ENCODE measurements at places on chromosomes 3 and 15.

GRCh38 chr15:80036071-80036470 lies 23.4 kb upstream of the ZFAND6 start:
- peak; percentile 41 for DNase-seq

DNA sequence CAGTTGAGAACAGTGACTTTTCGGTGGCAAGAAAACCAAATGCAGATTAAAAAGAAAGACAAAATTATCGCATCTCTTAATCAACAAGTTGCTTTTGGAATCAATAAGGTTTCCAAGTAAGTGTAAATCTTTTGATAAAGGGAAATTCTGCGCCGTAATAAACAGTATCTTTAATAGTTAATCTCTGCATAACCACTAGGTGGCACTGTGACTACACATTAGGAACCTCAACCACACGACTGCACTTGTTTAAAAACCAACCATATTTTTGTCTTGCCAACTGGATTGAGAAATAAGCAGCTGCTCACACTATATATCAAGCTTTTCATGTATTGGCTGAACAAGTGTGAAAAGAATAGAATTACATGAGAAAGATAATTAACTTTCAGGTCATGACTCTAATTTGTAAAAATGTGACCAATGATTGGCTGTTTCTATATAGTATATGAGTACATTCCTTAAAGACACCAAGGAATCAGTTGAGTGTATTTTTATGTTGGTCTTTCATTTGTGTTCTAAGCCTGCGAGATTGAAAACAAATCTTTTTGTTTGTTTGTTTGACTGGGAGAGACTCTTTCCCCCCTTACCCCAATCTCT lies 72.7 kb downstream of the DZIP3 start:
- DNase-seq: peak; percentile 78

DNA sequence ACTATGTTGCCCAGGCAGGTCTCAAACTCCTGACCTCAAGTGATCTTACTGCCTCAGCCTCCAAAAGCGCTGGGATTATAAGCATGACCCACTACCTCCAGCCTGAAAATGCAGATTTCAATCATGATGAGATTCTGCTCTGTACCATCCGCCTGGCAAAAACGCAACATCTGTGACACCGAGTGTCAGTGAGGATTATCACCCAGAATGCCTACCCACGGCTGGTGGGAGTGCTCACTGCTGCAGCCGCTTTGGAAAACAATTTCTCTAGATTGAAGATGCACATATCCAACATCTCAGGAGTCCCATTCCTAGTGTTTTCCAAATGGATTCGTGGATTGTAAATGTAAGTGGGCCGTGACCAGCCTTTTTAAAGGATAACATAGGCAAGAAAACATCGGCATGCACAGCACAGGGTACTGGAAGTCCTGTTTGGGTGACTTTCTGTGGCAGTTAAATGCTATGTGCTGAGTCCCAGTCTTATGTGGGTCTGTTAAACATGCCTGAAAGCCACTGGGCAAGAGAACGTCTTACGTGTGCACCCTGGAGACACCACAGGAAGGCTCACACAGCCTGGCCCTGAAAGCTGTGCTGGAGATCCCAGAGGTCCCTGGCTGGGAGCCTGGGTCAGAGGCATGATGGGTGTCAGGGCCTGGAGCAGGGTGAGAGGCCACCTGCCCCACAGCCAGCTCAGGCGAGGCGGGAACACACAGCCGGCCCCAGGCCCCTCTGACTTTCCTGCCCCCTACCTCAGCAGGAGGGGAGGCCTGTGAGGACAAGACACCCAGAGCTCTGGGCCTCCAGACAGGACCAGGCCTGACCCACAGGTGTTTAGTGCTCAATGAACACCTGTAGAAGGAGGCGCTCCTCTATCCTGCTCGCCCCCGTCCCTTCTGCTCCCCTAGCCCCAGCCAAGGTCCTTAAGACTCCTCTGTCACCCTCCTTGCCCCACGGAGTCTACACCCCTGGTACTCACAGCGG lies 918 bp downstream of the PRSS50 start:
- no peak for DNase-seq

DNA sequence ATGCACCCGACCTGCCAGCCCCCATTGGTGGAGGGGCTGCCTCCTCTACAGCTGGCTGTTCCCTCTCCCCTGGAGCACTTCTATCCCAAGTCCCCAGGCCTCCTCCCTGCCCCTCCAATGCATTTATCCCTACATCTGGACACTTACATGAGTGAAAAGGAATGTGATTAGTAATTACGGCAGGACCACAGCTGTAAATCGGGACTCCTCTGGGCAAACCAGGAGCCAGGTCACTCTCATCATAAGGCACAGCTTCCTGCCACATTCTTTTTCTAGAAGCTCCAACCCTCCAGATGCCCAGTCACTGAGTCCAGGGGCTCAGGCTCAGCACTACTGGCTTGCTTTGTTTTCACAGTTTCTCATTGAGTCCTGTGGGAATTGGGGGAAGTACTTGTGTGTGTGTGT lies 54.3 kb downstream of the IL20RB start:
- DNase-seq: no peak

DNA sequence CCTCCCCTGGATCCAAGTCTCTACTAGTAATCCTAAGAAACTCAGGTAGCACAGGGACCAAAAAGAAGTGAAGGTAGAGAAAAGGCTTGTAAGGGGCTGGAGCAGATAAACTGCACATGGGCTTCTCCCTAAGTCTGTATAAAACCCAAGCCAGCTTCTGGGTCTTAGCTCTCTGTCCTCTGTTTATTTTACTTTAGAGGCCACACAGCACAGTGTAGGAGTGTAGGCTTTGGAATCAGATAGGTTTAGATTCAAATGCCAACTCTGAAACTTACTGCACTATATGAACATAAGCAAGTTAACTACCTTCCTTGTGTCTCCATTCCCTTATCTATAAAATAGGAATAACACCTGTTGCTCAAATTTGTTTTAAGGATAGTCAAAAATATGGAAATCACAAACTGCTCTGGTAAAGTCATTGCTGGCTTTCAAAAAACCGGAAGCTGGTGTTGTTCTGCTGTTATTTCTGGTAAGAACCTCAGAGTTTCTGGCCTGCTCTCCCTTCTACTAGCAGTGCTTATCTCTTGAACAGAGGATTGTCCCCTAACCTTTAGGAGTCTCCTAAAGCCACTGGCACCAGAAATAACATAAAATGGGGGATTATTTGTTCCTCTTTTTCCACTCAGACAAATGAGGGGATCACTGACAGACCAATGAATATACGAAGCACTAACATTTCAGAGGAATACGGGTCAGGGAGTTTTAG lies 33.8 kb downstream of the PIK3R4 start:
- DNase-seq: no peak

DNA sequence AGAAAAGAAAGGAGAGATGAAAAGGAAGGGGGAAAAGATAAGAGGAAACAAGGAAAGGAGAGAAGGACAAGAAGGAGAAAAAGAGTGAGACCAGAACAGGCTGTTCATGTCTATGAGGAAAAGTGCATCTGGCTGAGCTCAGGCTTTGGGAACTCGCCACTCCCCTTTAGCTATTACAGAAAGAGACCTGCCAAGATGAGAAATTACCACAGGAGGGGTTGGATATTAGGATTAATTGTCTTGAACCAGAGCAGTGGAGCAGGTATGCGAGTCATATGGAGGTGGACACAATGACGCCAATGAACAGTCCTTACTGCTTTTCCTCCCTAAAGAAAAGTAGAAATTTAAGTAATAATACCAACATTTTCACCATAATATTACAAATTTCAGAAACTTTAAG lies 577.0 kb upstream of the ARRDC4 start:
- no peak for DNase-seq

DNA sequence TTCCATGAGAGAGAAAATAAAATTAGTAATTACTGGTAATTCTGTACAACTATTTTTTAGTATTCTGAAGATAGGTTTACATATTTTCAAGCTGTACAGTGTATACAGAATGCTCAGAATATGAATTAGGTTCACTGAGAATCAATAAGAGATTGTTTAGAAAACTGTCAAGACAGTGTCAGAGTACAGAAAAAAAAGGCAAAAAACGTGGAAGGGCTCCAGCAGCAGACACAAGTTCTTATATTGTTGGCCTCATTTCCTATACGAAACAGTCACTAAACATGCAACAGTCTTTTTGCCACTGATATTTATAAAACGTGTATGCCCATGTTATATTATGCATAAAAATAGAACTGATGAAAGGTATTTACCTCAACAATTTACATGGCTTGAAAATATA lies 103.9 kb downstream of the ISL2 start:
- no peak for DNase-seq

DNA sequence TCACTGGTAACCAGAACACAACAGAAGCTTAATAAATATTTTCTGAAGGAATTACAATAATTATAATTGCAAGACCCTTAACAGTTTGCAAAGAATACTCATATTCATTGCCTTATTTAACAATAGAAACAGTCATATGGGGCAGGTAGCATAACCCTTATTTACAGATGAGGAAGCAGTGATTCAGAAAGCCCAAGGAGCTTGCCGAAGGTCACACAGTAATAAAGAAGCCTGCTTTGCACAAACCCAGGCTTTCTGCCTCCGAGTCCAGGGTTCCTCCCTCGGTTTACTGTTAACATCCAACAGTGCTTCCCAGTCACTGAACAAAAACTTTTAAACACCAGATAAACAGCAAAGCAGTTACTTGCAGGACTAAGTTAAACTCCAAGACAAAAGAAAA lies 35.3 kb downstream of the SRGAP3 start:
- DNase-seq: no peak

DNA sequence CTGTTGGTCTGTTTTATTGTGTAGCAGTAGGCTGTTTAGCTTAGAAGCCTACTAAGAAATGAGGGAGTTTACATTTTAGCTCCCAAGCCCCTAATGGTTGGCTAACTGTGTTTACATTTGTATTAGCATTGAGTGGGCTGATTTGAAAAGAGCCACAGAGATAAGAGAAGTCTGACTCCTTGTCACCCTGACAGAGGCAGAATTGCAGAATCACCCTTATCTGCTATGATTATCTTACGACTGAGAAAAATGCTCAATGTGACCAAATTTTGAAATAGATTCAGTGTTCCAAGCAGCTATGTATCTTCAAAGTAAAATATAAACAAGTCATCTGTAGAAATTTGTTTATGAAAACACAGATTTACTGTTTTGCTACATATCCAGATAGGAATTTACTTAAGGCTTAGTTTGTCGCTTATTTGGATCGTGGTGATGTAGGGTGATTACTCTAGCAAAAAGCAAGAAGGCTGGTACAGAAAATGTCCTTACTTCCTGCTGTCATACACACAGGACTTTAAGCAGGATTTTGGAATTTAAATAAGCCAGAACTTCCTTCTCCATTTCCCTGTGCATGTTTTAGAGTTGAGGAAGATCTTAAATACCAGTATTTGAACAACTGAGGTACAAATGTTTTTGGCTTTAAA lies 19.0 kb downstream of the SEMA6D start:
- DNase-seq: no peak

DNA sequence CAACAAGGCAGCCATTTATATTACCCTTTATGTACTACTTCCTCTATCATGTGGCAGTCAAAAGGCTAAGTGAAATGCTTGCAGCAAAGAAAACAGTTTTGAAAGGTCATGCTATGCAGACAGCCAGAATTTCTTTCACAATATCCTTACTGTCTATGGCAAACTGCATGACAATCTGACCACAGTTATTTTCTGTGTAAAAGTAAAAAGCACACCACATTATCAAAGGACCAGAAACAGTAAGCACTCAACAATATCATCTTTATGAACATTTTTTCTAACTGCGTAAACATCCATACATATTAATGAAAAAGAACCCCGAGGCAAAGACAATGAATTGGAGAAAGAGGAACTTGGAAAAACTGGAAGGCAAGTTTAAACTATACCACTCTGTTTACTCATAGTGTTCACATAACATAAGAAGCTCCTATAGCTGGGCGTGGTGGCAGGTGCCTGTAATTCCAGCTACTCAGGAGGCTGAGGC lies 47.9 kb downstream of the PIK3CB start:
- no peak for DNase-seq

DNA sequence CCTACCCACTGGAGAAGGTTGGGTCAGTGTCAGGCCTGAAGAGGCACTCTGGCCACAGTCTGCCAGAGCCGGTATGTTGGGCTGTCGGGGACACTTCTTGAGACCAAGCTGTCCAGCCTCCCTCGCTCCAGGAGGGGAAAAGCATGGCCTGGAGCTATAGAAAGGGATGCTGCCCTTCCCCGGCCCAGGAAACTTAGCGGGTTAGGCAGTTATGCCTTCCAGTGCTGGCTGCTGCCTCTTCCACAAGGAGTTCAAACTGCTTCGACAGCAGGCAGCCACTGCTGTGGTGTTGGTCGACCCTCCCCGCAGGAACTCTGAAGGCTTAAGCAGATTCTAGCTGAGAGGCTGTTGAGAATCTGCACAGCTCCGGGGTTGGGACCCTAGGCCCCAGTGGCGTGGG lies 819.4 kb downstream of the DIPK2A start:
- DNase-seq: no peak

GRCh38 chr3:134039161-134039862 lies 9.6 kb upstream of the SLCO2A1 start:
- DNase-seq: no peak

DNA sequence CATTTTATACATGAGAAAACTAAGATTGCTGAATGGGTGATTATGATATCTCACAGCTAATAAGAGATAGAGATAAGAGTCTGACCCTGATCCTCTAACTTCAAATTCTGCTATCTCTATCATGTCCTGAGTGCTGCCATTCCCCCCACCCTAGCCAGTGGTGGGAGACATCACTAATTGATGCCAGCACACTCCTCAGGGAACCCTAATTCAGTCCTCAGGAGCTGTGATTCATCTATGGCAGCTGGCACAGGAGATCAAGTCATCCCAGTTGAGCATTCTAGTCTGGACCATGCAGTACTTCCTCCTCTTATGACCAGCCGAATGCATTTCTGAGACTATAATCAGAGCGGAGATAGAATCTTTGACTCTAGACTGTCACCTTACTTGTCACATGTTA lies 71.9 kb downstream of the SYNM start:
- no peak for DNase-seq

- no peak for DNase-seq
Observed at GRCh38 chr3:56928379-56929068, 126.8 kb upstream of the ARHGEF3 start.

DNA sequence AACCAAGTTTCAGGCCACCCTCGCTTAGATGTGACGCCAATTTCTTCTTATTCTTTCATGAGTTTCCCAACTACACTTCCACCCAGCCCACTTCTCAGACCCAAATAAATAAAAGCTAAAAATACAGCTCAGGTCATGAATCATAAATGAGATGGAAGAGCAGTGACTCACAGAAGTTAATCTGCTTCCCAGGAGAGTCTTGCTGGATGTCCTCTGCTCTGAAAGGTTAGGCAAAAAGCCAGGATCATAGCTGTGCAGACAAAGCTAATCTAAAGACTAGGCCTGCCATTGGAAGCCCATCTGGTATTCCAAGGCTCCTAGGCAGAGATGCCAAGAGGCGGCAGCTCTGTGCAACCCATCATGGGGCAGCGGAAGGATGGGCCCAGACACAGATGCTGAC lies 24.1 kb downstream of the SHC4 start:
- DNase-seq: no peak

GRCh38 chr15:92056875-92057274 lies 203.4 kb downstream of the SLCO3A1 start:
- DNase-seq: no peak

Data from NCI-H1436 (cell line).